Keratinocyte (primary cell): ENCODE measurements at places on chromosomes 6 and 20. TPM values are rescaled to one million over a fixed set of nuclear protein-coding genes. Genes with fewer than 3 reads are reported as not detected.

DNA sequence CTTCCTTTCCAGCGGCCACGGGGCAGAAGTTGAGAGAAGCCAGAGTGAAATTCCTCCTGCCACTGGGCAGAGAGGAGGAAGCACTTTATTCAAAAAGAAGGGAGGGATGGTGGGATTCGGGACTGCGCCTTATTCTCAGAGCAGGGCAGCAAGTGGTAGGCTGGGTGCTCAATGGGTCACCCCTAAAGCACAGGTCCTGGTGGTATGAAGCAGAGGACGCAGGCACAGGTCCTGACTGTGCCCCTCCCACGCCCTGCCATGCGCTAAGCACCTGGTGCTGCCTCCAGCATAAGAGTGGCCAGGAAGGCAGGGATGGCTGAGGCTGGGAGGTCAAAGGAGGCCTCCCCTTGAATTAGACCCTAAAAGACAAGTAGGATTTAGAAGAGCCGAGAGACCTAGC, 4.9 kb upstream of the GRM4 start:
- H3K27me3 ChIP-seq = peaks cover 49% of the 10 kb centered on the region
- H3K4me3 ChIP-seq = no peak overlapping the region
- no peak for DNase-seq
- H3K4me1 ChIP-seq = peaks cover 3% of the 10 kb centered on the region
- H3K27ac ChIP-seq = no peak overlapping the region

- H3K27ac ChIP-seq = no peak overlapping the region
- H3K36me3 ChIP-seq = peaks cover 6% of the 10 kb centered on the region
- H3K4me1 ChIP-seq = no peaks in the 10 kb centered on the region
- H3K4me3 ChIP-seq = no peak overlapping the region
Observed at GRCh38 chr20:37984018-37984785, 49.1 kb downstream of the TTI1 start.

DNA sequence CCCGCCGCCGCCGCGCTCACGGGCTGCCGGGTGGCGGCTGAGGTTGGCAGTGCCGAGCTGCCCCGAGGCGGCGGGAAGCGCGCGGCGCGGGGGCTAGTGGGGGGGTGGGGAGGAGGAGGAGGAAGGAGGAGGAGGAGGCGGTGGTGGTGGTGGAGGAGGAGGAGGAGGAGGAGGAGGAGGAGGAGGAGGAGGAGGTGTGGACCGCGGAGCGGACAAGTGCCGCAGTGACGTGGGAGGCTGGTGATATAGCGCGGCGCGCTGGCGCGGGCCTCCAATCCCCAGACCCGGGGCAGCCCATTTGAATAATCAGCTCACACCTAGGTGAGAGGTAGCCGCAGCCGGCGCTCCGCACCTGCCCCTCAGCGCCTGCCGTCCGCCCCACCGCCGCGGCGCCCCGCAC, at the start of gene FOXA2:
Gene FOXA2, minus strand, starts transcription at position 51 of the 400 bp plus-strand sequence. CDS start 294 bp downstream, outside the sequence.
- DNase-seq = no peak
- H3K4me3 ChIP-seq = peak within 1 kb of the TSS; percentile 22
- no peaks in the 10 kb centered on the region for H3K36me3 ChIP-seq
- no peak within 1 kb of the TSS for H3K27ac ChIP-seq
- no peaks in the 10 kb centered on the region for H3K4me1 ChIP-seq

GRCh38 chr6:106974999-106975737, 639 bp upstream of the CD24 start:
- peak overlapping the region; percentile 86 for H3K4me3 ChIP-seq
- peak overlapping the region; percentile 31 for H3K27ac ChIP-seq
- no peak for DNase-seq
- H3K4me1 ChIP-seq = peaks cover 18% of the 10 kb centered on the region

DNA sequence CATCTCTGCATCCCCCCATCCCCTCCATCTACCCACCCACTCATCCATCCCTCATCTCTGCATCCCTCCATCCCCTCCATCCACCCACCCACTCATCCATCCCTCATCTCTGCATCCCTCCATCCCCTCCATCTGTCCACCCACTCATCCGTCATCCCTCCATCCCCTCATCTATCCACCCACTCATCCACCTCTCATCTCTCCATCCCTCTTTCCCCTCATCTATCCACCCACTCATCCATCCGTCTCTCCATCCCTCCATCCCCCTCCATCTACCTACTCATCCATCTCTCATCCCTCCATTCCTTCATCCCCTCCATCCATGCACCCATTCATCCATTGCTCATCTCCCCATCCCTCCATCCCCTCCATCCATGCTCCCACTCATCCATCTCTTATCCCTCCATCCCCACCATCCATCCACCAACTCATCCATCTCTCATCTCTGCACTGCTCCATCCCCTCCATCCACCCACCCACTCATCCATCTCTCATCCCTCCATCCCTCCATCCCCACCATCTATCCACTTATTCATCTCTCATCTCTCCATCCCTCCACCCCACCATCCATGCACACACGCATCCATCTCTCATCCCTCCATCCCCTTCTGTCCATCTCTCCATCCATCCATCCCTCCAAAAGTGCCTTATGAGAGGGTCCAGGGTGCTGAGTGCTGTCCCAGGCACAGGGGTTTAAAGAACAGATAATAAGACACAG, 51.4 kb downstream of the WDR27 start:
- H3K27ac ChIP-seq = no peak overlapping the region
- no peak overlapping the region for H3K4me3 ChIP-seq
- H3K4me1 ChIP-seq = no peaks in the 10 kb centered on the region

- H3K27me3 ChIP-seq = no peaks in the 10 kb centered on the region
- H3K36me3 ChIP-seq = no peaks in the 10 kb centered on the region
- H3K4me1 ChIP-seq = no peaks in the 10 kb centered on the region
- H3K4me3 ChIP-seq = no peak overlapping the region
- DNase-seq = no peak
Observed at GRCh38 chr6:718345-718744, 25.4 kb upstream of the EXOC2 start.

DNA sequence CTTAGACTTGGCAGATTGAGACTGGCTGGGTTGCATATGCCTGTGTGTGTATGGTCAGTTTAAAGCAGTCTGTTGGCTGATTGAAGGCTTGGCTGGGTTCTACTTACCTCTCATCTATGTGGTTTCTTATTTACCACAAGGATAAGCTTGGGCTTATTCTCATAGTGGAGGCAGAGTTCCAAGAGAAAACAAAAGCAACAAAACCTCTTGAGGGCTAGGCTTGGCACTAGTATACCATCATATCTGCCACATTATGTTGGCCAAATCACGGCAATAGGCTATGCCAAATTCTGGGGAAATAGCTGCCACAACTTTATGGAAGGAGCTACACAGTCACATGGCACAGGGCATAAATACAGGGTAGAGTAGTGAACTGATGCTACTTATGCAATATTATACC, 714.1 kb downstream of the CBLN4 start:
- H3K36me3 ChIP-seq = no peaks in the 10 kb centered on the region
- H3K27ac ChIP-seq = no peak overlapping the region
- H3K4me1 ChIP-seq = no peaks in the 10 kb centered on the region
- H3K27me3 ChIP-seq = no peaks in the 10 kb centered on the region
- DNase-seq = no peak

DNA sequence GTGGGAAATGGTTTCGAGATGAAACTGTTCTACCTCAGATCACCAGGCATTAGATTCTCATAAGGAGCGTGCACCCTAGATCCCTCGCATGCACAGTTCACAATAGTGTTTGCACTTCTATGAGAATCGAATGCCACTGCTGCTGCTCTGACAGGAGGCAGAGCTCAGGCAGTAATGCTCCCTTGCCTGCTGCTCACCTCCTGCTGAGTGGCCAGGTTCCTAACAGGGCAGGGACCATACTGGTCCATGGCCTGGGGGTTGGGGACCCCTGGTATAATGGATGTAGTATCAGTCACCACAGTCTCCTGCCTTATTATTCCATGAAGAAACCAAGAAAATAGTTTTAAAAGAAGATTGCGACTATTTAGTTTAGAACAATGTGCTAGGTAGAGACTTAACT, 127.5 kb downstream of the BCKDHB start:
- no peaks in the 10 kb centered on the region for H3K4me1 ChIP-seq
- DNase-seq = no peak
- no peak overlapping the region for H3K27ac ChIP-seq
- no peak overlapping the region for H3K4me3 ChIP-seq
- no peaks in the 10 kb centered on the region for H3K36me3 ChIP-seq

DNA sequence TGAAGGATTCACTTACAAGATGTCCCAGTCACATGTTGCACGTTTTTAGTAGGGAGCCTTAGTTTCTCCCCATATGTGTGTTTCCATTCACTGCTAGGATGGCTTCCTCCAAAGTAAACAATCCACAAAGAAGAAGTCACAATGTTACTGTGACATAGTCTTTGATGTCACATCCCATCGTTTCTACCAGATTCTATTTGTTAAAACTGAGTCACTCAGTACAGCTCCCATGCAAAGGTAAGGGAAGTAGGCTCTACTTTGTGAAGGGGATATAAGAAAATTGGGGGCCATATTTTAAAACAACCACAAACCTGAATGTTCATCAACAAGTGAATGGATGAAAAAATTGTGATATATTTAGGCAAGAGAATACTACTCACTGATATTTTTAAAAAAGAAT, at the start of the genes OR11A1 and OR2H1:
Gene OR11A1, minus strand, starts transcription at position 101 of the 400 bp plus-strand sequence. CDS start 29,430 bp downstream, outside the sequence.
Gene OR2H1, plus strand, starts transcription at position 185 of the 400 bp plus-strand sequence. CDS start 4,615 bp downstream, outside the sequence.
- H3K27me3 ChIP-seq = peaks cover 4% of the 10 kb centered on the region
- DNase-seq = no peak
- H3K27ac ChIP-seq = no peak within 1 kb of the TSS
- no peaks in the 10 kb centered on the region for H3K4me1 ChIP-seq

GRCh38 chr20:9458138-9458796, 56.1 kb upstream of the LAMP5 start:
- no peak overlapping the region for H3K4me3 ChIP-seq
- no peaks in the 10 kb centered on the region for H3K4me1 ChIP-seq
- H3K27ac ChIP-seq = no peak overlapping the region
- H3K27me3 ChIP-seq = no peaks in the 10 kb centered on the region
- no peaks in the 10 kb centered on the region for H3K36me3 ChIP-seq
- DNase-seq = no peak

- no peak overlapping the region for H3K4me3 ChIP-seq
- peaks cover 23% of the 10 kb centered on the region for H3K4me1 ChIP-seq
- no peak overlapping the region for H3K27ac ChIP-seq
Observed at GRCh38 chr6:26230351-26230750, 134.6 kb upstream of the BTN3A2 start.

- DNase-seq = no peak
- no peaks in the 10 kb centered on the region for H3K27me3 ChIP-seq
- no peak overlapping the region for H3K4me3 ChIP-seq
- no peaks in the 10 kb centered on the region for H3K36me3 ChIP-seq
- H3K27ac ChIP-seq = no peak overlapping the region
Observed at GRCh38 chr6:143806282-143807102, 36.6 kb upstream of the LTV1 start.

GRCh38 chr6:42783177-42783875, 1.5 kb downstream of the BICRAL start:
- H3K36me3 ChIP-seq = no peaks in the 10 kb centered on the region
- peaks cover 8% of the 10 kb centered on the region for H3K4me1 ChIP-seq
- peak overlapping the region; percentile 82 for H3K4me3 ChIP-seq
- H3K27me3 ChIP-seq = no peaks in the 10 kb centered on the region
- no peak for DNase-seq
- H3K27ac ChIP-seq = peak overlapping the region; percentile 95

- DNase-seq = no peak
- no peaks in the 10 kb centered on the region for H3K4me1 ChIP-seq
- H3K36me3 ChIP-seq = no peaks in the 10 kb centered on the region
- H3K27me3 ChIP-seq = peaks cover 3% of the 10 kb centered on the region
- H3K27ac ChIP-seq = no peak overlapping the region
Observed at GRCh38 chr6:13112921-13113320, 215.4 kb downstream of the TBC1D7 start.

- H3K4me1 ChIP-seq = peaks cover 28% of the 10 kb centered on the region
- no peaks in the 10 kb centered on the region for H3K27me3 ChIP-seq
- H3K36me3 ChIP-seq = no peaks in the 10 kb centered on the region
- no peak overlapping the region for H3K4me3 ChIP-seq
Observed at GRCh38 chr6:40408786-40409542, 178.2 kb downstream of the LRFN2 start.

DNA sequence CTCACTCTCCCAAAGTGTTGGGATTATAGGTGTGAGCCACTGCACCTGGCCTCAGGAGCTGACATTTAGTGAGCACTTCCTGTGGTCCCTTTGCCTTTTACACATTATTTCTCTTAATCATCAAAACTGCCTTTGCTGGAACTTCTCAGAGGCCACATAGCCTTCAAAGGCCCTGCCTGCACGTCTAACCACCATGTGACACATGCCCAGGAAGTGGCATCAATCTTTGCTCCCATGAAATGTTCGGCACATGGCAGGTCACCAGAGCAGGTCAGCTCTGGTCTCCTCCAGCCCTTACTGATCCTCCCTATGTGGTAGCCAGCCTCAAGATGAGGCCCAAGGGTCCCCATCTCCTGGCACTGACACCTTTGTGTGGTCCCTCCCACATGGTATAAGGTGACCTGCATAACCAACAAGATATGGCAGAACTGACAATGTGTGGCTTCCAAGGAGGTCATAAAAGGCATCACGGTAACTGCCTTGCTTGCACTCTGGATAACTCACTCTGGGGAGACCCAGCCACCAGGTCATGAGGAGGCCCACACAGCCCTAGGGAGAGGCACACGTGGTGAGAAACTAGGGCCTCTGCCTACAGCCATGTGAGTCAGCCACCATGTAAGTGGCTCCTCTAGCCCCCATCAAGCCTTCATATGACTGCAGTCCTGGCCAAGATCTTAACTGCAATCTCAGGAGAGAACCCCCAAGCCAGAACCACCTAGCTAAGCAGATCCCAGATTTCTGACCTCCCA, 28.8 kb upstream of the HMGA1 start:
- no peak overlapping the region for H3K4me3 ChIP-seq
- H3K4me1 ChIP-seq = peaks cover 7% of the 10 kb centered on the region
- DNase-seq = no peak
- H3K27me3 ChIP-seq = no peaks in the 10 kb centered on the region

- DNase-seq = no peak
- H3K27me3 ChIP-seq = peaks cover 56% of the 10 kb centered on the region
- no peak overlapping the region for H3K27ac ChIP-seq
- no peaks in the 10 kb centered on the region for H3K4me1 ChIP-seq
- H3K36me3 ChIP-seq = no peaks in the 10 kb centered on the region
- H3K4me3 ChIP-seq = no peak overlapping the region
Observed at GRCh38 chr20:64162239-64162910, 1.9 kb upstream of the MYT1 start.

GRCh38 chr6:97459535-97459934, 176.5 kb upstream of the MMS22L start:
- DNase-seq = no peak
- H3K27me3 ChIP-seq = no peaks in the 10 kb centered on the region
- H3K27ac ChIP-seq = no peak overlapping the region
- H3K36me3 ChIP-seq = no peaks in the 10 kb centered on the region
- no peak overlapping the region for H3K4me3 ChIP-seq
- H3K4me1 ChIP-seq = no peaks in the 10 kb centered on the region

GRCh38 chr6:165686596-165687365, 23.7 kb upstream of the PDE10A start:
- no peaks in the 10 kb centered on the region for H3K4me1 ChIP-seq
- H3K27me3 ChIP-seq = no peaks in the 10 kb centered on the region
- no peak overlapping the region for H3K27ac ChIP-seq
- no peak overlapping the region for H3K4me3 ChIP-seq
- H3K36me3 ChIP-seq = no peaks in the 10 kb centered on the region

Gene TULP1
- not detected in 3 replicates for polyA plus RNA-seq

Gene TCP11
- not detected in 3 replicates for polyA plus RNA-seq

Gene GABRR1
- 0.04 TPM in 1 of 3 replicates, not detected in the others for polyA plus RNA-seq

Gene SCRT2
- polyA plus RNA-seq = not detected in 3 replicates
